ENCODE measurements at places on chromosomes 16 and 17. TPM values are rescaled to one million over a fixed set of nuclear protein-coding genes. Genes with fewer than 3 reads are reported as not detected.
A peak's percentile ranks its signal among the peaks of the same experiment; 100 is the strongest.

CA5A gene
- 106 TPM for total RNA-seq

- H3K27me3 ChIP-seq: no peaks in the 10 kb centered on the region
- no peak overlapping the region for H3K4me3 ChIP-seq
- peaks cover 48% of the 10 kb centered on the region for H3K4me1 ChIP-seq
- no peaks in the 10 kb centered on the region for H3K36me3 ChIP-seq
- DNase-seq: no peak
- H3K27ac ChIP-seq: no peak overlapping the region
These were observed 12.4 kb downstream of the NUP93 start for GRCh38 chr16:56742030-56742984.

GRCh38 chr17:28553000-28553505, 629 bp upstream of the UNC119 start:
- no peaks in the 10 kb centered on the region for H3K27me3 ChIP-seq
- peaks cover 13% of the 10 kb centered on the region for H3K36me3 ChIP-seq
- H3K4me1 ChIP-seq: peaks cover 39% of the 10 kb centered on the region
- H3K27ac ChIP-seq: no peak overlapping the region

KCNJ2 gene
- not detected for total RNA-seq

SEC14L1 gene
- 43.9 TPM for total RNA-seq

- H3K36me3 ChIP-seq: no peaks in the 10 kb centered on the region
- no peak overlapping the region for H3K27ac ChIP-seq
- no peaks in the 10 kb centered on the region for H3K4me1 ChIP-seq
- no peaks in the 10 kb centered on the region for H3K27me3 ChIP-seq
- DNase-seq: no peak
These were observed 305.7 kb upstream of the ASIC2 start for GRCh38 chr17:33598797-33599196.

DNA sequence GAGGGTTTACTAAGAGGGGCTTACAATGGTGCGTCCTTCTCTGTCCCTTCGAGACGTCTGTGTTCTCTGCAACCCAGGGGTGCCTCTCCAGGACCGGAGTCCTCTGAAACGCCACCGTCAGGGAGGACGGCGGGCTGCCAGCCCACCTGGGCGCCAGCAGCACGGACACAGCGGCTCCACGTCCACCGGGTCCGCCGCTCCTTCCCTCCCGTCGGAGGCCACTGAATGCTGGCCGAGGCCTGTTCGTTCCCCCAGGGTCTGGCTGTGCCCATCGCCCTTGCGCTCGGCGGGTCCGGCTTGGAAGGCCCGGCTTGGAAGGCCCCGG, 403 bp downstream of the TEPSIN start:
- H3K27me3 ChIP-seq: no peaks in the 10 kb centered on the region
- peak overlapping the region; percentile 48 for H3K27ac ChIP-seq
- peak overlapping the region; percentile 90 for H3K4me3 ChIP-seq
- no peak for DNase-seq
- H3K36me3 ChIP-seq: peaks cover 9% of the 10 kb centered on the region

DNA sequence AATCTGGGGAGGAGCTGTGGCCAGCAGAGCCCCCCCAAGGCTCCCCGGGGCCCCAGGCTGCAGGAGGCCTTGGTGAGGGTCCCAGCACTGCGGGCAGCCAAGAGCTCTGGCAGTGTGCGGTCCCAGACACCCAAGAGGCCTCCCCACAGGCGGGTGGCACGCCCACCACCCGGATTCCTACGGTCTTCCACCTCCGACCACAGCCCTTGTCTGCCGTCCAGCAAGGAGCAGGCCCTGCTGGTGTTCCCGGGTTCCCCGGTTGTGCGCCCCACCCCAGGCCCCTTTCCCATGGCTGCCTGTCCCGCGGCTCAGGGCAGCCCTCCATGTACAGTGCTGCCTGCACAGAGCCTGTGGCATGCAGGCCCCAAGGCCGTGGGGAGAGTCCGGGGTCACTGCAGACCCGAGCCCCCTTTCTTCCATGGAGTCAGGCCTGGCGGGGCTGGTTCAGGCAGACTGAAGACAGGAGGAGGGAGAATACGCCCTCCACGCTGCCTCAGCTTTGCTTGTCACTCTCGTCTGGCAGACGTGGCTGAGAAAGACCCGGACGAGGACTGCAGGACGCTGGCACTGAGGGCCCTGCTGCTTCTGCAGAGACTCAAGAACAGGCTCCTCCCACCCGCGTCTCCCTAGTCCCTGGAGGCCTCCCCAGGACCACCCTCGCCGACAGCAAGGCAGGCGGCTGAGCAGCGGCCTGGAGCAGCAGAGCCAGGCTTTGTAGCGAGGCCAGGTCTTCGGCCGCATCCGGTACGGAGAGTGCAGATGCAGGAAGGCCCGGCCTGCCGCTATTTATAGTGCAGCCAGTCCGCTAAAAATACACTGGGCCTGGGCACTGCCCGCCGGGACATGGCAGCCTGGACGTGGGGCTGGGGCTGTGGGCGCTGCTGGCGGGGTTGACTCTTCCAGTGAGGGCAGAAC, 16.4 kb downstream of the TELO2 start:
- no peak for DNase-seq

DNA sequence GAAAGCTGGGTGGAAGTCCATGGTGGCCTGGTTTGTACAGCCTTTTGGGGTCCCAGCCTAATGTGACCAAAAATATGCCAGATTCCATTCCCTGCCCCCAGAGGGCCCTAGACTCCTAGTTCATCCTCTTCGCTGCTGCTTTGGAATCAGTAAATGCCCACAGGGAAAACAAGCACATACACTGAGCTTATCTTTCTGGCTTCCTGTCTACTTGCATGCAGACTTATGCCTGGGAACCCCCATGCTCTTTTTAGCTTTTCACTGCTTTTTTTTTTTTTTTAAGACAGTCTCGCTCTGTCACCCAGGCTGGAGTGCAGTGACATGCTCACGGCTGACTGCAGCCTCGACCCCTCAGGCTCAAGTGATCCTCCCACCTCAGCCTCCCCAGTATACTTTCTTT, 6.2 kb upstream of the CD300LG start:
- no peaks in the 10 kb centered on the region for H3K36me3 ChIP-seq
- peaks cover 22% of the 10 kb centered on the region for H3K4me1 ChIP-seq
- H3K27ac ChIP-seq: no peak overlapping the region
- DNase-seq: peak; percentile 61

DNA sequence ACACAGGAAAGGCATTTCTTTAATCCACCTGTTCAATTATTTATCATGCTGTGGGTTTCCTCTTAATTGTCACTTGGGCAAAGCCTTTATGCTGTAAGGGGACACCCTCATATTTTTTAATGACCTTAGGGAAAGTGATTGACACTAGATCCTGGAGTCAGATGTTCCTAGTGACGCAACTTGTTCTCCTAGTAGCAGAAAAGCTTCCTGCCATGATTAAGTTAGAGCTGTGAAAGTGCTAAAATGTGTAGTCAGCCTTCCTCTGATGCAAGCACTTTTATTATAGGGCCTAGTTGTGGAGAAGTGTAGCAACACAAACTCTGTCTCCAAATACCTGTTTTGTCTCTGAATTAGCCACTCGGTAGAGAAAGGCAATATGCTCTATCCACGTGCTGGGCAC, 12.3 kb downstream of the TMEM100 start:
- no peaks in the 10 kb centered on the region for H3K4me1 ChIP-seq
- no peaks in the 10 kb centered on the region for H3K27me3 ChIP-seq
- H3K36me3 ChIP-seq: no peaks in the 10 kb centered on the region
- DNase-seq: no peak
- H3K4me3 ChIP-seq: no peak overlapping the region
- no peak overlapping the region for H3K27ac ChIP-seq

DNA sequence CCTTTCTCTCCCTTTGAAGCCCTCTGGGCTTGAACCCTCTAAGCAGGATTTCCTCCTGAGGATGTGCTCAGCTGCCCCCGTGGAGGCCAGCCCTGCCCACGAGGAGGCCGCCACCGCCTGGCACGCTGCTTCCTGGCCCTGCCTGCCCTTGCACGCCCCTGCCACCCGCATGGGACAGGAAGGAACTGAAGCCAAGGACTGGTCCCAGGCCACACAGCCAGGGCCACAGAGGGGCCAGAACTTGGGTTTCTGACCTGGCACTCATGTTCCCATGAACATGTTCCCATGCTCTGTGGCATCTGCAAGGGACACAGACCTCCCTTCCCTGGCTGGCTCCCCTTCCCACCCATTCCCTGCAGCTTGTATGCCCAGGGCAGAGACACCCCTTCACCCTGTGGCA, 24.1 kb upstream of the MTSS2 start:
- peak overlapping the region; percentile 9 for H3K27ac ChIP-seq
- H3K4me1 ChIP-seq: peaks cover 64% of the 10 kb centered on the region
- no peaks in the 10 kb centered on the region for H3K27me3 ChIP-seq
- no peak for DNase-seq

KRT28 gene
- total RNA-seq: not detected

DNA sequence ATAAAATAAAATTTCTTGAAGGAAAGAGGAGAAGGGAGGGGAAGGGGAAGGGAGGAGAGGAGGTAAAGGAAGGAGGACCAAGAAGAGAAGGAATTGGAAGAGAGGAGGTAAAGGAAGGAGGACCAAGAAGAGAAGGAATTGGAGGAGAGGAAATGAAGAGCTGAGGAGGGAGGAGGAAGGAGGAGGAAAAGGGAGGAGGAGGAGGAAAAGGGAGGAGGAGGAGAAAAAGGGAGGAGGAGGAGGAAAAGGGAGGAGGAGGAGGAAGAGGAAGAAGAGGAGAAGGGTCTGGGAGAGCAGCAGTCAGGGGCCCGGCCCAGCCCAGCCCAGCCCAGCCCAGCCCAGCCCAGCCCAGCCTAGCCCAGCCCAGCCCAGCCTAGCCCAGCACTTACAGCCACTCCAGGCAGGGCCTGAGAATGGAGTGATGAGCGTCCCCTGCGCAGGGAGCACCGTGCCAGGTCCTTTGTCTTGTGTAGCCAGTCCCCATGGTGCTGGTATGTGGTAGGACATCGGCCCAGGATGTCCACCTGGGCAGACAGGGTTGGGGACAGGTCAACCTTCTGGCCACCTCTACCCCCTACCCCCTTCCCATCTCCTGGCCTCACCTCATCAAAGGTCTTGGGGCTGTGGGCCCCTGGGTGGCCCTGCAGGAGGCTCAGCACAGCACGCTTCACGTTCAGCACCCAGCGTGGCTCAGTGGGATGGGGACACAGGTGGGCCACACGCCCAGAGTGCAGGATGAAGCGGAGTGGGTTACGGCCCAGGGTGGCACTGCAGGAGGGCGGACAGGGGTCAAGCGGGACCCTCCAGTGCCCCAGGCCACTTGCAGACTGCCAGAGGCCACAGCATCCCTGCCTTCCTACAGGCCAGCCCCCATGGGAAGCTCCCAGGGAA, 70.9 kb downstream of the LITAF start:
- H3K27me3 ChIP-seq: peaks cover 11% of the 10 kb centered on the region
- peaks cover 13% of the 10 kb centered on the region for H3K4me1 ChIP-seq
- H3K4me3 ChIP-seq: no peak overlapping the region
- H3K27ac ChIP-seq: no peak overlapping the region
- no peaks in the 10 kb centered on the region for H3K36me3 ChIP-seq

GRCh38 chr16:9258423-9259051, 167.1 kb downstream of the HAPSTR1 start:
- no peaks in the 10 kb centered on the region for H3K27me3 ChIP-seq
- no peaks in the 10 kb centered on the region for H3K36me3 ChIP-seq
- H3K4me3 ChIP-seq: no peak overlapping the region
- H3K27ac ChIP-seq: no peak overlapping the region
